CMK (cell line): ENCODE measurements at places on chromosomes 12 and 14.

DNA sequence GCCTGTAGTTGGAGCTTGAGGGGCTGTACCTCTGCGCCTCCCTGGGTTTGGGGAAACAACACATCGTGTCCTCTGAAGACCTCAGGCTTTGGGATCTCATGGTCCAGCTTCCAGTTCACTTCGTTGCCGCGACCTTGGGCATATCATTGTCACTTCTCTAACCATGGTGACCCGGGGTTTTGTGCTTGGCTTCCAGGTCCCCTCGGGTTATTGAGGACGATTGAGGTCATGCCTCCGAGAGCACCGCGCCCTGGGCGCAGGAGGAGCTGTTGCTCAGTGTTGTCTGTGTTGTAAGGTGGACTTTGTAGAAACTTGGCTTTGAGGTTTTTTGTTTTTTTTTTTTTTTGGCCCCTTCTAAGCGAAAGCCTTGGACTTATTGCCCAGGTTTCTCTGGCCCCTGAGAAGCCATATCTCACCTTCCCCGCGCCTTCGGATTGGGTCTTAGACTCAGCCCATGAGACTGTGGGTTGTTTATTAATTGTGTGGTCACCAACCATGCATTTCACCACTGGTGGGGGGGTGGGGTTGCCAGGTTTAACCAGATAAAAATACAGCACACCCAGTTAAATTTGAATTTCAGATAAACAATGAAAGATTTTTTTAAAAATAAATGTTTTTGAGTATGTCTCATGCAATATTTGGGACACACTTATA, 2.6 kb downstream of the BCL7A start:
- DNase-seq: no peak

DNA sequence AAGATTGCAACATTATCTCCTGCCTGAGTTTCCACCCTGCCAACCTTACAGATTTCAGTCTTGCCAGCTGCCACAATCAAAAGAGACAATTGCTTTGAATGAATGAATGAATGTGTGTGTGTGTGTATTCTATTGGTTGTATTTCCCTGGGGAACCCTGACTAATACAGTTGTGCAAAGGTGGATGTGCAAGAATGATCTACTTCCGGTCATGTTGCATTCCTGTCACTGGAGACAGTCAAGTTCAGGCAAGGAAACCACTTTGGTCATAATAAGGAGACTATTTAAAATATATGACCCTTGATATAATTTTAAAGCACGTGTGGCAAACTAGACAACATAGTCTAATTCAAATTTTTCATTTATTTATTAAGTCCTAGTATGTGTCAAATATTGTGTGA, 13.1 kb downstream of the RERG start:
- DNase-seq: no peak

GRCh38 chr12:90574676-90575075, 380.3 kb downstream of the CCER1 start:
- no peak for DNase-seq

- no peak for DNase-seq
These were observed 22.9 kb upstream of the KRT83 start for GRCh38 chr12:52344111-52344510.

- DNase-seq: no peak
These were observed 375.3 kb downstream of the C12orf75 start for GRCh38 chr12:105705765-105706164.

GRCh38 chr12:132056951-132057350, 87.2 kb downstream of the DDX51 start:
- DNase-seq: no peak

DNA sequence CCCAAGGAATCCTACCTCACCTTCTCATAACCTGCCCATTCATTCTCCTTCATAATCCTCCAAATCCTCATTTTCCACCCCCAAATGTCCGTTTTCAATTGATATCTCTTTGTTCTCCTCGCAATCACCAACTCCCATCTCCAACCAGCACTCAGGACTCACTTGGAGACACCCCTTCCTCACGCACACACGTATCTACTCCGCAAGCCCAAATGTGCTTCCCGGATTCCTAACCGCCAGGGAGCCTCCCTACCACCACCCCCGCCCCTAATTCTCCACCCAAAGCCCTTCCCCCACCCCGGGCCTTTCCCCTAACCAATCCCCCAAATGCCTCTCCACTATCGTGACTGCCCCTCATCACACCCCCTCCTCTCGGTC, 304 bp downstream of the KCTD10 start:
- DNase-seq: no peak

GRCh38 chr14:62722406-62722805, 322.9 kb downstream of the KCNH5 start:
- DNase-seq: no peak

GRCh38 chr12:111389635-111390034, 16.1 kb upstream of the SH2B3 start:
- DNase-seq: no peak

- DNase-seq: no peak
These were observed 92.5 kb downstream of the GPHN start for GRCh38 chr14:66600416-66600815.

- DNase-seq: no peak
These were observed 4.4 kb upstream of the MARK3 start for GRCh38 chr14:103380719-103381377.

DNA sequence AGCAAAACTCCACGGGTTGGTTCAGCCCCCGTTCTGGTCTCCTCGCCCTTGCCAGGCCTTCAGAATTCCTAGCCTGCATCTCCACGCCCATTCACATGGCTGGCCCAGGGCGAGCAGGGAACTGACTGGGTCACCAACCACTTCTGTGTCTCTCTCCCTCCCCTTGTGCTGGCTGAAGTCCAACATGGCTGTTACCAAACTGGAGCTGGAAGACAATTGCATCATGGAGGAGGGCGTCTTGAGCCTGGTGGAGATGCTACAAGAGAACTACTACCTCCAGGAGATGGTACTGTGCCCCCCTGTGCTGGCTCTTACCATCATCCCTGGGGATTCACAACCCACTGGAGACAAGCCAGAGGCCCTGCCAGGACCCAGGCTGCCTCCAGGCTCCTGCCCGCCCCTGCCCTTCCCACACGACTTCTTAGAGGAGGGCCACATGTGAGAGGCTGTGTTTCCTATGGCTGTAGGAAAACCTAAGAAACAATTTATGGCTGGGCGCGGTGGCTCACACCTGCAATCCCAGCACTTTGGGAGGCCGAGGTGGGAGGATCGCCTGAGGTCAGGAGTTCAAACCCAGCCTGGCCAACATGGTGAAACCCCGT, 9.9 kb downstream of the LRRC74A start:
- DNase-seq: no peak

GRCh38 chr12:76014007-76014406, 17.6 kb downstream of the PHLDA1 start:
- no peak for DNase-seq

DNA sequence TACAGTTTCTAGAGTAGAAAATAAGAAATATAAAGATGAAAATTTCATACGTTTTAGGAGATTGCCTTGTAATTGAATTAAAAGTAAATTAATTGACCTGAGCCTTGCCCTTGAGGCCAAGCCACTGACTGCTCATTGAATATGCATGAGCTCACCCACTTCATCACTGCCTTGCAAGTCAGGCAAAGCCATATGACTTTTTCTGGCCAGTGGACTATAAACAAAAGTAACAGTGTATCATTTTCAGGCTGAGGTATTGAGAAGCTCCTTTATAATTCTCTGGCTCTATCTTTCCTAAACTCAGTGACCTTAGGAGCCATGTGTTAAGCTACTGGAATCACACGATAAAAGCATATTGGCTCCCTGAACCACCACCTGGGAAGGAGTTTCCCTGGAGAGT, 369.3 kb downstream of the NUAK1 start:
- DNase-seq: no peak

GRCh38 chr14:101980700-101981099, 16.3 kb downstream of the DYNC1H1 start:
- DNase-seq: no peak

GRCh38 chr12:131753757-131754156, 42.9 kb downstream of the SFSWAP start:
- DNase-seq: no peak

DNA sequence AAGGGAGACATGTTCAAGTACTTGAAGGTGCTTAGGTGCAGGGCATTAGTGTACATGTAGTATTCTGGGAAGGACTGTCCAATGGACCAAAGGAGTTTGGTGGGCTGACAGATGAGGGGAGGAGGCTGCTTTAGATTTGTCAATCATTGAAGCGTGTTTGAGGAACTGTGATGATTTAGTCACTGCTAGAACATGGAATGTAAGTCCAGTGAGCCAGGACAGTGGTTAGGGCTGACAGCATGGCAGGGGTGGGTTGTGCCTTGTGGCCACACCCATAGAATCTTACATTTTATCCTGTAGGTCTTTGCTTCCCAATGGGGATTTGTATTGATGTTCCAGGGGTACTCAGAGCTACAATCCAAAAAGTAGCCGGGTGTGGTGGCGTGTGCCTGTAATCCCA, 24.6 kb downstream of the DIP2B start:
- DNase-seq: no peak

DNA sequence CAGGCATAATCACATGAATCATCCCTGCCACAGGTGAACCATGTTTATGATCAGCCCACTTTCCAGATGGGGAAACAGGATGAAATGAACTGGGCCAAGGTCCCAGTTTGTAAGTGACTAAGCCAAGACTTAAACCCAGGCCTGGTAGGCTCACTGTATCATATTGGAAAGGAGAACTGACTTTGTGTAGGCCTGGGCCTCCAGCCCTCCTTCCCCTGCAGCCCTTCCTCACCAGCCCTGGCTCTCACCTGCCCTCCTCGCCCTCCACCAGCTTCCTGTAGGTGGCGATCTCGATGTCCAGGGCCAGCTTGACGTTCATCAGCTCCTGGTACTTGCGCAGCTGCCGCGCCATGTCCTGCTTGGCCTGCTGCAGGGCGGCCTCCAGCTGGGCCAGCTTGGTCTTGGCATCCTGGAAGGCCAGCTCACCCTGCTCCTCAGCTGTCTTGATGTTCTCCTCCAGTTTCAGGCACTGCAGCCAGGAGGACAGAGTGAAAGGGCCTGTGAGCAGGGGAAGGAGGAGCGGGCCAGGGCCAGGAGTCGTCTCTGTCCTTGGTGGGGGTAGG, 19.8 kb downstream of the KRT80 start:
- DNase-seq: no peak

DNA sequence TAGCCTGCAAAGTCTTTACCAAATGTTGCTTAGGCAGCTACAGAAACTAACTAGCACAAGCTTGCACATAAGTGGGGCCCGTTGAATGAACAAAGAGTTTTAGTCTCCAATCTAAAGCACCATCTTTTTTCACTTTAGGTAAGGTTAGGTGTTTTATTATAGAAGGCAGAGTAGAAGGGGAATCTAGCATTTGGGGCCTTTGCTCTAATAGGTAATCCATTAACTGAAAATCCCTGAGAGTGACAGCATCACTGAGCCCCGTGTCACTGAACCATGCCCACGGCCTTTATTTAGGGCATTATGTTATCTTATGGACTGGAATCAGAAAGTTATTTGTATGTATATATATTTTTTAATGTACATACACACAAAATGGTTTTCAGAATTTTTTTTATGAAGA, 25.1 kb downstream of the CPNE8 start:
- DNase-seq: no peak

GRCh38 chr14:106551265-106551664, 1024.9 kb downstream of the TMEM121 start:
- DNase-seq: no peak

- no peak for DNase-seq
These were observed 40.8 kb downstream of the TGFB3 start for GRCh38 chr14:75941030-75941429.

- DNase-seq: no peak
These were observed 79.7 kb downstream of the EML1 start for GRCh38 chr14:99872786-99873440.

- DNase-seq: no peak
These were observed 12.0 kb upstream of the IL26 start for GRCh38 chr12:68237619-68238018.

DNA sequence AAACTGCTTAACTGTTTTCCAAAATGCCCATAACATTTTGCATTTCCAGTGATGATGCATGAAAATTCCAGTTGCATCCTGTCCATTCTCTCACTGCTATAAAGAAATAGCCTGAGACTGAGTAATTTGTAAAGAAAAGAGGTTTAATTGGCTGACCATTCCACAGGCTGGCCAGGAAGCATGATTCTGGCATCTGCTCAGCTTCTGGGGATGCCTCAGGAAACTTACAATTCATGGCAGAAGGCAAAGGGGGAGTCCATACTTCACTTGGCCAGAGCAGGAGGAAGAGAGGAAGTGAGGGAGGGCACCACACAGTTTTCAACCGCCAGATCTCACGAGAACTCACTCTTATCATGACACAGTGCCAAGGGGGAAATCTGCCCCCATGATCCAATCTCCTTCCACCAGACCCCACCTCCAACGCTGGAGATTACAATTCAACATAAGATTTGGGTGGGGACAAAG, 18.2 kb upstream of the CLEC2D start:
- DNase-seq: peak; percentile 87

GRCh38 chr12:68451261-68452077, 119.3 kb upstream of the MDM1 start:
- DNase-seq: no peak

GRCh38 chr12:121240484-121241101, 30.7 kb downstream of the P2RX4 start:
- DNase-seq: no peak

- no peak for DNase-seq
These were observed 6.8 kb downstream of the KNTC1 start for GRCh38 chr12:122533856-122534255.

GRCh38 chr14:92617581-92617980, 104.0 kb downstream of the RIN3 start:
- DNase-seq: no peak

GRCh38 chr12:5985471-5985870, 40.4 kb upstream of the ANO2 start:
- DNase-seq: no peak

DNA sequence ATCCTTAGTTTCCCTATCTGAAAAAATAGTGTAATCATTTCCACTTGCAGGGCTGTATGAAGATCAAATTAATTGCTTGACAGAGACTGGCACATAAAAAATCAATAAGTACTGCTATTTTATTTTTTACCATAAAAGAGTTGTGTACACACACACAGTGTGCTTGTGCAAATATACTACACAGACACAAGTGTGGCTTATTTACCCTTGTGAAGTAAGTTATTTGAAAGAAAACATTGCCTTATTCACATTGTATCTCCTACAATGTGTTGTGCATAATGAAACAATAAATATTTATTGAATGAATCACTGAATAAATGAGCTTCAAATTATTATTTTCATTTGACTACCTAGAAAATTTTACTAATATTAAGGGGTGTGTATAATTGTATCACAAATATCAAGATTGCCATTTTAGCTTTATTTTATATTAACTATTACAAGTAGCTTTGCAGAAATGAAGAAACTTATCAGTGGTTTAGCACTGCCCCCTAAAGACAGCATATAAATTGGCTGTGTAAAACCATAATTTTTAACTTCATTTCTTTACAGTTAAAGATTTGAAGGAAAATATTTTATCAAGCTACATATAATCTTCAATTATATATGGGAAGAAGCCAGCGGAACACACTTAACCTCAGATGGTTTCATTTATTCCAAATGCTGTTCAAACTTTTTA, 11.3 kb downstream of the GARIN6 start:
- no peak for DNase-seq

DNA sequence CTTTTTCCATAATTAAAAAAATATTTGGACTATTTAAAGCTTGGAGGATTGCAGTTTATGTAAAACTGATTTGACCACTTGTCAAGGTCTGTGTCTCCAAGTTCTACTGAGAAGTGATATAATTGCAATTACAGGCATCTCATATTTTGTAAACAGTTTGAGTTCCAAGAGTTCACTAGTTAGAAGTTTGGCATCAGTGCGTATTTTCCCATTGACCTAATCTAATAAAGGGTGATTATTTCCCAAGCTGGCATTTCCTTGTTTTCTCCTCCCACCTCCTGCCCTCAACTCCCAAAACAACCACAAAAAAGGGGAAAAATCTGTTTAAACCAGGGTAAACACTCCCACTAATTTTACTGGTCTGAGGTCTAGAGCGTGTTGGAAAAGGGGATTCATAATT, 3.0 kb upstream of the MYF6 start:
- no peak for DNase-seq
